Lower lobe of right lung (tissue), 2 donors: ENCODE measurements at places on chromosomes 7 and 10.

DNA sequence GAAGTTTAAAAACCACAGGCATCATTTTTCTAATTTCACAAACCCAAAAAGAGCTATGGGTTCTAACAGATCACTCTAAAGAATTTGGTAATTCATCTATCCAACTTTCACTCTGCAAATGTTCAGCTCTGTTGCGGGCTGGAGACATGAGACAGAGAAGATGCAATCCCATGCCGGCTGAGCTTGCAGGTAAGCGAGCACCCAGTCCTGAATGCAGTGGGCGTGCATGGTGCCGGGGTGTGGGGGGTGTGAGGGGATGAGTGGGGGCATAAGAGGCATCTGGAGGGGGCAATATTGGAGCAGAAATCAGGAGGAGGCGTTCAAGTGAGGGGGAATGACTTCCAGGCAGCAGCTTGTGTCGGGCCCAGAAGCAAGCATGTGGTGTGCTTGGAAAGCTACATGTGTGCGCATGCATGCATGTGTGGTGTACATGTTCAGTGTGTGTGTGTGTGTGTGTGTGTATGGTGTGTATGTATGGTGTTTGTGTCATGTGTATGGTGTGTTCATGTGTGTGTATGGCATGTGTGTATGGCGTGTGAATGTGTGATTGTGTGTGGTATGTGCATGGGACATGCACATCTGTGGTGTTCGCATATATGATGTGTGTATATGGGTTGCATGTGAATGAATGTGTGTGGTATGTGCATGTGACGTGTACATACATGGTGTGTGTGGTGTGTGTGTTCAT, 172.9 kb downstream of the PRKCQ start:
- no peak for DNase-seq

GRCh38 chr7:92260248-92260781, 14.5 kb downstream of the ANKIB1 start:
- no peak for DNase-seq

- DNase-seq = no peak
Observed at GRCh38 chr7:50475340-50475739, 25.2 kb upstream of the FIGNL1 start.

DNA sequence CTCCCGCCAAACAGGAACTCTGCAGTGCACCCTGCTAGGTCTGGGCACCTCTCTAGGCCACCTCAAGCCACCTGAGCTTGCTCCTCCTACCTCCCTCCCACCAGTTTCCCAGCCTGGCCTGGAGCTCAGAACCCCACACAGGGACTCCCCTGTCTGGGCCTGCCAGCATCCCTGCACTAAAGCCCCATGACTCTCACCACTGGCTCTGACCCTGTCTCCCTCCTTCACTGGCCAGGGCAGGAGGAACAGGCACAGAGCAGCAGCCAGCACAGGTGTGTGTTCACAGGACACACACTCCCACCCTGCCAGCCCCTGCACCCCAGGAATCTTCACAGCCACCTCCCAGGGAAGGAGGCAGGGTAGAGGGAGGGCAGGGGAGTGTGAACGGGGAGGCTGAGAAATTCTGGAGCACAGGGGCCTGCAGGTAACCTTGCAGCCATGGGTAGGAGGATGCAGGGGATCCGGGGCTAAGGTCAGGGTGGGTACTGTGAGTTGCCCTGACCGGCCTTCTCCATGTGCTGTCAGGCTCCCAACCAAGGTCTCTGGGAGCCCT, 13.9 kb upstream of the ANTXRL start:
- no peak for DNase-seq

- peak; percentile 55 for DNase-seq
Observed at GRCh38 chr7:75854233-75854632, 24.6 kb upstream of the RHBDD2 start.

DNA sequence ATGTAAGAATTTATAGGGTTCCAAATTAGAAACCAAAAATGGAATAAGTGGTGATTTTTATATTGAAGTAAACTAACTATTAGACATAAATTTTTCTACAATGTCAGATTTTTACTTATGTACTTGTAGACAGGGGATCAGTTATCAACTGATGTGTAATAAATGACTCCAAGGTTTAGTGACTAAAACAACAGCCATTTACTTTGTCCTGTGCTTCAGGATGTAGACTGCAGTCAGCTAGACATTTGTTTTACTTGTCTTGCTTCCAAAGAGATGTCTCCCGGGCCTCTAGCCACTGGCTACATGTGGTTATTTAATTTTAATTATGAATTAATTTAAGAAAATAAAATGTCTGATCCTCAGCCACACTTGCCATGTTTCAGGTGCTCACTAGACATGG, 249.7 kb upstream of the IGFBP3 start:
- DNase-seq = no peak

DNA sequence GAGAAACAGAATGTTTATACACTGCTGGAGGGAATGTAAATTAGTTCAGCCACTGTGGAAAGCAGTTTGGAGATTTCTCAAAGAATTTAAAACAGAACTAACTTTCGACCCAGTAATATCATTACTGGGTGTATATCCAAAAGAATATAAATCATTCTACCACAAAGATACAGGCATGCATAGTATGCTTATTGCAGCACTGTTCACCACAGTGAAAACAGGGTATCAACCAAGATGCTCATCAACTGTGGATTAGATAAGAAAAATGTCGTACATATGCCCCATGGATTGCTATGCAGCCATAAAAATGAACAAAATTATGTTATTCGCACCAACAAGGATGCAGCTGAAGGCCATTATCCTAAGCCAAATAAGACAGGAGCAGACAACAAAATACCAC, 343.1 kb upstream of the KCND2 start:
- DNase-seq = no peak
